ENCODE measurements at places on chromosomes 6 and 20.

DNA sequence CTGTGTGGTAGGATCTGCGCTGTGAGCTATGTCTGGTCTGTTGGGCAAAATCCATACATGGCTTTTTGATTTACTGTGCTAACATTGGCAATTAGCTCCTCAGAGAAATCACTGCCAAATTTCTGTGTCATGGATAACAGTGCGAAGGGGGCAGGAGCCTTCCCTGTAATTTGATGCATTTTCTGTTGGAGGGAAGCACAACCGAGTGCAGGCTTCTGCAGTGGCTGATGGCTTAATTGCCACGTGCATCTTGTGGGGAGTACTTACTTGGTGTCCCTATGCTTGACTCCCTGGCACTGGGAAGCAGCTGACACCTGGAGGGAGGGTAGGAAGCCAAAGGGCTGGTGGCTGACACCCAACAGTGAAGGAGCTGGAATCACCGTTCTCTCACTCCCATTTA is 99.3 kb upstream of the PROKR2 start:
- DNase-seq = no peak

- no peak for DNase-seq
These were observed 11.5 kb upstream of the KATNA1 start for GRCh38 chr6:149660028-149660427.

DNA sequence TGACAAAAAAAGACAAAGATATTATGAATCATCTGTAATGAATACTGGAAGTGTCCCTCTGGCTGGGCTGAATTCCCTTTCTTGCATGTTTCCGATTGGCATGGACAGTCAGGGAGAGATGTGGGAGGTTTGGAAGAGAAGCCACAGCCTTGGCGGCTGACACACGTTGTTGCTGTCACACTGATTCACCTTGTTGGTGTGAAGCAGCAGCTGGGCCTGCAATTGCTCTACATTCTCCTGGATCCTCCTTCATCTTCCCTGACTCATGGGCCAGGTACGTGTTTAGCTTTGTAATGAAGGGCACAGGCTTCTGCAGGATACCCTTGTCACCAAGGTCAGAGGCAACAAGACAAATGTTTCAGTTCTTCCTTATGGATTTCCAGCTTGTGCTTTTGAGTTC is 13.4 kb upstream of the SMIM8 start:
- no peak for DNase-seq

GRCh38 chr20:7327810-7328209 is 560.3 kb downstream of the BMP2 start:
- no peak for DNase-seq

DNA sequence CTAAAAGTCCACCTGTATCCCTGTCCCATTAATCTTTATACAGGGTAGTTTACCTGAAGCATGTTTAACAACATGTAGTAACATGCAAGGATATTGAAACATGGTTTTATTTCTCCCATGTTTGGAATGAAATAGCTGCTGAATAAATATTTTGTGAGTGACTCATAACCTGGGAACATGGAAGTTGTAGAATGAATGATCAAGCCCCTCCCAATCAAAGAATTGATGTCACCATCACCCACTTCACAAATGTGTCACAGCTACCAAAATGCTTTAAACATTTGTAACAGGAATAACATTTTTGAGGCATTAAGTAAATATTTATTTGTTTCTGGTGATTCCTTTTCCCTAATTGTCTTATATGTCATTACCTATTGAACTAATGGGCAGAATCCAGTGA is 58.9 kb upstream of the TNFAIP3 start:
- DNase-seq = no peak

DNA sequence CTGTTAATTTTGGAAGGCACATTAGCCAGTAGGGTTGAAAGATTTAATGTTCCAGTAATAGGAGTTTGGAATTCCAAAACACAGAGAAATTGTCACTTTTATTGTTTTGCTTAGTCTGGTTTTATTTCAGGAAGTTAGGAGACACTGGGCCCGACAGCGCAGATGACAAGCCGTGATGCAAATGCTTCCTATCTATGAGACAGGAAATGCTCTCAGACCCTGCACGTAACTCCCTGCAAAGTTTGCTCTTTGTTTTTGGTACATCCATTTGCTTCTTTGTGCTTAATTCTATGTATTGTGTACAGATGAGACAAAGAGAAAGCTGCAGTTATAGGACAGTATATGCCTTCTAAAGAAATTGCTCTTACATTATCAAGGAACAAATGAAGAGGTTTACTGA is 201.6 kb upstream of the SGK1 start:
- DNase-seq = no peak

GRCh38 chr6:29564875-29565274 is 5.3 kb upstream of the UBD start:
- no peak for DNase-seq

Data from T-helper 1 cell (primary cell).